ENCODE measurements at places on chromosomes 7 and 10.

DNA sequence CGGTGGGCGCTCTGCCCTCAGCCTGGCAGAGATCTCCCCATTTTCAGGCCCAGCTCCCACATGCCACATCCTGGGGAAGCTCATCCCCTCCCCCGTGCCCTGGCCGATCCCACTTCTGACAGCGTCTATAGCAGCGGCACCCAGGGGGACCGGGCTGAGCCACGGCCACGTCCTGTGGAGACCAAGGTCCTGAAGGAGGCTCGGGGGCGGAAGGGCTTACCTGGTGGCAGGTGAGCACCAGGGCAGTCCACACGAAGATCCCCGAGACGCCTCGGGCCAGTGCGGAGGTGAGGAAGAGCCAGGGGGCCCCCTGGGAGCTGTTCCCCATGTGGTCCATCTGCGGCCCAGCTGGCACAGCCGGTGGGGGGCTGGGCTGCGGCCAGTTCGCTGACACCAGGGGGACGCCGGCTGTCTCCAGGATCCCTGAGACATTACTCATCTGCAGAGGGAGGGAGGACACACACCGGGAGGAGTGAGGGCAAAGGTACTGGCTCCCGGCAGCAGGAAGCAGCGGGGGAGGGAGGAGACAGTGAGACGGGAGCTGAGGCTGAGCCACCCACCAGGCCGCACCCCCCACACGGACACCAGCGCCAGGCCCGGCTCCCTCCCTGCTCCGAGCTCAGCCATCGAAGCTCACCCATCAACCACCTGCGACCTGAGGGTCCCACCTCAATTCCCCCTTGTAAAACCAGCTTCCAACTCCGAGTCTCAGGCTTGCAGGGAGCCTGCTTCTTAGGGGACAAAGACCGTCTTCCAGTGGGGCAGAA is 776 bp downstream of the TMEM184A start:
- DNase-seq: peak; percentile 91

DNA sequence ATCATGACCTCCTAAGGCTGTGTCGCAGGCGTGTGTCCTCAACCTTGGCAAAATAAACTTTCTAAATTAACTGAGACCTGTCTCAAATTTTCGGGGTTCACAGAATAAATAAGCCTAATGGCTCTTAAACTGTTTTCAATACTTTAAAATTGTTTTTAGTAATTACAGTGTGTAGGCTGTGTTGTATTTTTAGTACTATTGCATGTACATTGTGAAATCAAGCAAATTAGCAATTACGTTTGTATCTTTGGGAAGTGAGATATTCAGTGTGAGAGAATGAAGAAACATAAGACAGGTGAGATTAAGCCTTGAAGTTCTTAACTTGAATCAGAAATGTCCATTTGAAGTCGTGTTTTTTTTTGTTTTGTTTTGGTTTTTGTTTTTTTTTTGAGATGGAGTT is 4.8 kb upstream of the AKR1B10 start:
- DNase-seq: no peak

- DNase-seq: no peak
These were observed 43.1 kb downstream of the MET start for GRCh38 chr7:116715077-116715476.

GRCh38 chr7:132072873-132073272 is 503.4 kb downstream of the PLXNA4 start:
- no peak for DNase-seq

DNA sequence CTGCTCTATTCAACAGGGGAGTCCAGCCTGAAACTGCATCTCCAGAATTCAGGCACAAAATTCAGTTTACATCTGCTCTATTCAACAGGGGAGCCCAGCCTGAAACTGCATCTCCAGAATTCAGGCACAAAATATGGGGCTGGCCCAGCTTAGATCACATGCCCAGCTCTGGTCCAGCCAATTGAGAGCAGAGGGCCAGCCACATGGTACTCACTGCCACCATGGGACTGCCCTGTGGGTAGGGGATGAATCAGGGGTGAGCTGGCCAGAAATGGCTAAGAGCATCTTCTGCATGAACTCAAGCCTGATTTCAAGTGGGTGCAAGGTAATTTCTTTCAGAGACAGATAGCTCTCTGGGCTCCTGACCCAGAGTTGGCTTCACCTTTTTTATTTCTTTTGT is 156.6 kb upstream of the LYZL2 start:
- no peak for DNase-seq

DNA sequence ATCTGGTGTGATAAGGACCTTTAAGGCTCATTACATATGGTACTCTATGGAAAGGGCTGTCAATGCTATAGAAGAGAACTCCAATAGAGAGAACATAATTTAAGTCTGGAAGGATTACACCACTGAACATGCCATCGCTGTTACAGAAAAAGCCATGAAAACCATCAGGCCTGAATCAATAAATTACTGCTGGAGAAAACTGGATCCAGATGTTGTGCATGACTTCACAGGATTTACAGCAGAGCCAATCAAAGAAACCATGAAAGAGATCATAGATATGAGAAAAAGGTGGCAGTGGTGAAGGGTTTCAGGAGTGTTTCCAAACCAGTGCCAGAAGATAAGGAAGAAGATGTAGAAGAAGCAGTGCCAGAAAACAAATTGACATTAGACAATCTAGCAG is 18.9 kb upstream of the GPR22 start:
- no peak for DNase-seq

DNA sequence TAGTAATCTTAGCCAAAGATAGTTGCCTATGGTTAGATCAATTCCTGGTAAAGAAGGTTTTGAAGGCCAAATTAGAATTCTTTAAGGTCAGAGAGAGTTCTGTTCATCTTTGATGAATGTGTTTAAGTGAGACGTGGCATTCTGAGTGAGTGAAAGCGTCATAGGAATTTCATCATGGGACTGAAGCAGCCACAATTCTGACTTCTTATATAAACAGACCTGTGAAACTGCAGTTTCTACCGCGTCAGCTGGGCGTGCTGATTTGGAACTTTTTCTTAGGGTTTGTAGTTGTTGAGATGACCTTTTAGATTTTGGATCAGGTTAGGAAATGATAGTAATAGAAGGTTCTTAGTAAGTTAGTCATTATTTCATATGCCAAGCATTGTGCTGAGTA is 103.8 kb downstream of the CNNM2 start:
- DNase-seq: no peak

GRCh38 chr7:1092806-1093501 is 5.0 kb downstream of the GPER1 start:
- no peak for DNase-seq

DNA sequence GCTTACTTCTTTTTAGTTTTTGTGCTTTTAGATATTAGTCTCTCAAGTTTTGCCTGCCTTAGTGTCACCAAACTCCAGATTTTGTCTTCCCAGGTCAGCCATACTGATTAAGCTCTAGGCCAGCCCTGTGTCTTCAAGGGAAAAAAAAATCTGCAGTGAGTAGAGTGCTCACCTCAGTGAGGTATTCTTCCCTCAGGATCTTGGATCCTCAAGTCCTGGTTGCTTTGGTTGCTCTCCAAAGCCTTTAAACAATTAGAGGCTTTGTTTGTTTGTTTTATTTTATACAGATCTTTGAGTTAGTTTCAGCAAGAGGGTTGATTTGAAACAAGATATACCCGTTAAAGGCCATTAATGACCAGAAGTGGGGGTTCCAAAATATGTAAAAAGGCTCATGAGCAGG is 165.2 kb downstream of the GPR158 start:
- DNase-seq: no peak

Measured in NCI-H510A (cell line).